Suprapubic skin (tissue), 4 donors: ENCODE measurements at places on chromosomes 4 and X.
A peak's percentile ranks its signal among the peaks of the same experiment; 100 is the strongest.

GRCh38 chrX:6965729-6966128 lies 181.8 kb upstream of the STS start:
- no peak for DNase-seq

- peak; percentile 80 for DNase-seq
These were observed at the start of gene ZNF518B for GRCh38 chr4:10457255-10457801. TSS of gene ZNF518B (minus strand) at chr4:10457426. CDS start at chr4:10446328, 11,098 bp downstream.

DNA sequence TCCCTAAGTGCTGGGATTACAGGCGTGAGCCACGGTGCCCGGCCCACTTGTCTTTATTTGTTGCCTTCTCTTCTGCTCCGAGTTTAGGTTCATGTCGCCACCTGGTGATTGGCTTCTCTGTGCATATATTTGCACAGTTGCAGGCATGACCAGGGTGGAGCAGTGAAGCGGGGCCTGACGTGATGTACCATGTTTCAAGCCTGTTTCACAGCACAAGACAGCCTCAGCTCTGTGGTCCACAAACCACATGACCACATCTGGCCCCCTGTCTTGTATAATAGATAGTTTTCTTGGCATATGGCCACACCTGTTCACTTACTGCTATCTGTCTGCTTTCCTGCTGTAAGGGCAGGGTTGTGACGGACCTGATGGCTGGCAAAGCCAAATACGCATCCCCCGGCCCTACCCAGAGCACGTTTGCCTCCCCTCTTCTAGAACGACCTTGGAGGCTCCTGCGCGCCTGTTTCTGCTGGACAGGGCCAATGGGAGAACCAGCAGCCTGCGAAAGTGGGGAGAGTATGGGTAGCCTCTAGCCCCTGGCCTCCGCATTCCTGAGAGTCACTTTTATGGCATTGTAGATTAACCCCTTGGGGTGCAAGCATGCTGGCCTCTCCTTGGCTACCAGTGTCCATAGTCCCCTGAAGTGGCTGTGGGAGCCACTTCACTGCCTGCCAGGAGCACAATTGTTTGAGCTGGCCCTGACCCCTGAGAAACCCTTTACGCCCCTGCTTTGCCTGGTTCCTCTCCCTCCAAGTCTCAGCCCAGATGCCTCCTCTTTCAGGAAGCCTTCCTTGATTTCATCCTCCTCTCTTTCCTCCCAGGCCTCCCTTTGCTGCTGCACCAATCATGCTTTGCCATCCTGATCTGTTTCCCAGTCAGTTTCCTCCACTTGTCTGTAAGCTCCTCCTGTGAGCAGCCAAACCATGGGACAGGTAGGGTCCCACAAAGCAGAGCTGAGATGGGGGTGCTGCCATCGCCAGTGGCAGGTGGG lies 6.0 kb upstream of the SH3TC1 start:
- DNase-seq: no peak

- DNase-seq: no peak
These were observed 132.0 kb upstream of the CLNK start for GRCh38 chr4:10816571-10816970.

DNA sequence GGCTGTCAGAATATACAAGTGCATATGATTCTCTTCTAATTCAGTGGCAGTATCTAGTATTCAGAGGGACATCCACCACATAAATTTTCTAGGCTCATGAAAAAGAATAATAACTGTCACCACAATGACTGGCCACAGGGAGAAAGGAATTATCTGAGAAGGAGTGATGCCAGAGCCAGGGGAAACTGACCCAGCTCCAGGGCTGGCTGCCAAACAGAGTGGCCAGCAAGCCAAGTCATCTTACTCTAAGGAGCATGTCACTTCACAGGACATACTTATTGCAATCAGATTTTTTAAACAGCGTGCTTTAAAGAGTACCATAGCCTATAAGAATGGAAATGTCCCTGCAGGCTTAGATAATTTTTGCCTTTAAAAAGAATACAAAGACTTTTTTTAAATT lies 5.8 kb upstream of the SEPTIN11 start:
- no peak for DNase-seq

GRCh38 chr4:95362906-95363558 lies 185.7 kb downstream of the UNC5C start:
- no peak for DNase-seq

- no peak for DNase-seq
These were observed 204.3 kb upstream of the HCCS start for GRCh38 chrX:10906866-10907265.
